ENCODE measurements at places on chromosomes 16 and 17.

GRCh38 chr17:82602487-82602886, 45.8 kb downstream of the WDR45B start:
- DNase-seq = no peak

GRCh38 chr17:34598161-34598776, 18.9 kb downstream of the TMEM132E start:
- DNase-seq = no peak

- no peak for DNase-seq
These were observed 60.4 kb downstream of the ZNF423 start for GRCh38 chr16:49795513-49795912.

DNA sequence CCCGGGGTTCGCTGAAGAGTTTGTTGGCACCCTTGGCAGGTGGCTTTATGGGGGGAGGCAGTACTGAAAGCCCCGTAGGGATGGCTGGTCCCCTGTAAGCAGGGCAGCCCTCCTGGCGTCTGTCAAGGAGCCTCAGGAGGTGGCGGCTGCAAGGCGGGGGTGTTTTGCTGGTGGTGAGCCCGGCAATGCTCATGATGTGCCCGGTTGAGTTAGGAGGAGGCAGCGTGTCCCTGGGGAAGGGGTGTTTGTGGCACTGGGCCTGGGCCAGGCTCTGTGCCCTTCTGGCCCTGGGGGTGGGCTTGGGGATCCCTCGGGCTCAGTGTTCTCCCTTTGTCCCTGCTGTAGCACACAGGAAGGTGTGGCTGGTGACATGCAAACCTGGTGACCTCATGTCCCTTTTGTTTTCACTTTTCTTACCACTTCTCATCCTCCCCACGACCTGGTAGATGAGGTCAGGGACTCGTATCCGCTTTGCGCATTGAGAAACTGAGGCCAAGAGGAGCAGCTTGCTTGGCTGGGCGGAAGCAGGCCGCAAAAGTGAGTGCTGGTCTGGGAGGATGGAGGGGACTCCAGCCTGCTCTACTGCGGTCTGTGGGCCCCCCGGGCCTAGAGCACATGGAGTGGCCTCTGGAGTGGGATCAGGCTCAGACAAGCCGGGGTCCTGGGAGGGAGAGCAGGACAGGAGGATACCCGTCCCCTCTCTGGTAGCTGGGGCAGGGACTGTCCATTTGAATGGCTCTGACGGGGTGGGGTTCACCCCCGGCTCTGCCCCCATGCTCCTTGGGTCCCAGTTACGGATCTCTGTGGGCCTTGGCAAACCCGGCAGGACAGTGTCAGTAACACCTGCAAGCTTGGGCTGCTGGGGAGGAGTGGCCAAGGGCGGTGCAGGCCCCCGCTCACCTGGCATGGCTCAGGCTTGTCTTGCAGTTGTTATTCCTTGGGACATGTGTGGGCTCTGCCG, 2.2 kb downstream of the SNN start:
- no peak for DNase-seq

GRCh38 chr17:58532555-58532951, 18.1 kb upstream of the MTMR4 start:
- DNase-seq = no peak

DNA sequence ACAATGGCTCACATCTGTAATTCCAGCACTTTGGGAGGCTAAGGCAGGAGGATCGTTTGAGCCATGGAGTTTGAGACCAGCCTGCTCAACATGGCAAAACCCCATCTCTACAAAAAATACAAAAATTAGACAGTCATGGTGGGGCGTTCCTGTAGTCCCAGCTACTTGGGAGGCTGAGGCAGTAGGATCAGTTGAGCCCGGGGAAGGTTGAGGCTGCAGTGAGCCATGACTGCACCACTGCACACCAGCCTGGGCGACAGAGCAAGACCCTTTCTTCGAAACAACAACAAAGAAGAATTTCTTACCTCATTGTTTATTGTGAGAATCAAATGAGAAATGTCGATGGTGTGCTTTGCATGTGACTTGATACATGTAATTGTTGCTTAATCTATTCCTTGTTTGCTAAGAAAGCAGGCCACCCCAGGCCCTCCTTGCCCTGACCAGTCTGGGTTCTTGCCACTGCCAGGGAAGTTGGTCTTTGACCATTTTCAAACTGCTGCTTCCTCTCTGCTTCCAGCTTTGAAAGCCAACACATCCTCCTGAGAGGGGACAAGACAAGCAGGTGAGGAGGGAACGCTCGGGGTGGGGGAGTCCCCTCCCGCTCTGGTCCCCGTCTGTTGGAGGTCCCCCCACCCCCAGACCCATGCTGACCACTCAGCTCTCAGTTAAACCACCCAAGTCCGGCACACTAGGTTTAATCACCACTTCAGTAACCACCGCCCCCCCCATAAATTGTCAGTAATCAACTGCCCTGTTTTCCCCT, 47.3 kb upstream of the CPNE2 start:
- DNase-seq = no peak

DNA sequence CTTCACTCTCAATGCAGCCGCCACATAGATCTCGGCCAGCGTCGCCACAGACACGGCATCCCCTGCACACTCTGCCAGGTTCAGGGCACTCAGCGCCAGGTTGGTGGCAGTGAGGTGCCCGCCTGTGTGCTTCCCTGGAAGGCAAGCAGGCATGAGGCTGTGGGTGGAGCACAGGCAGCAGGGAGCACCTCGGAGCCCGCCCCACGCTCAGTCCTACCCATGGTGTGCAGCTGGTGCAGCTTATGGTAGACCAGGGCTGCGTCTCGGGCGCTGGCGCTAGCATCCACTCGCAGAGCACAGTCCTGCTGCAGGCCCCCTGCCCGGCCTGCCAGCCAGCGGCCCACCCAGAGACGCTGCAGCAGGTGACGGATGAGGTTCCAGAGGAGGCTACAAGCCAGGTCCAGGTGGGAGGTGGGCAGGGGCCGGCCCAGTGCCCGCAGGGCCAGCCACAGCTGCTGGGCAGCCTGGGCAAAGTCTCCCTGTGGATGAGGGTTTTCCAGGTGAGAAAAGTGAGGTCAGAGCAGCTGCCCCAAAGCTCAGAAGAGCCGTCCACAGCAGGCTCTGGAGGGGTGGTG, 20.5 kb downstream of the SREBF1 start:
- DNase-seq = no peak

- no peak for DNase-seq
These were observed 1.6 kb upstream of the WFIKKN2 start for GRCh38 chr17:50833510-50834428.

DNA sequence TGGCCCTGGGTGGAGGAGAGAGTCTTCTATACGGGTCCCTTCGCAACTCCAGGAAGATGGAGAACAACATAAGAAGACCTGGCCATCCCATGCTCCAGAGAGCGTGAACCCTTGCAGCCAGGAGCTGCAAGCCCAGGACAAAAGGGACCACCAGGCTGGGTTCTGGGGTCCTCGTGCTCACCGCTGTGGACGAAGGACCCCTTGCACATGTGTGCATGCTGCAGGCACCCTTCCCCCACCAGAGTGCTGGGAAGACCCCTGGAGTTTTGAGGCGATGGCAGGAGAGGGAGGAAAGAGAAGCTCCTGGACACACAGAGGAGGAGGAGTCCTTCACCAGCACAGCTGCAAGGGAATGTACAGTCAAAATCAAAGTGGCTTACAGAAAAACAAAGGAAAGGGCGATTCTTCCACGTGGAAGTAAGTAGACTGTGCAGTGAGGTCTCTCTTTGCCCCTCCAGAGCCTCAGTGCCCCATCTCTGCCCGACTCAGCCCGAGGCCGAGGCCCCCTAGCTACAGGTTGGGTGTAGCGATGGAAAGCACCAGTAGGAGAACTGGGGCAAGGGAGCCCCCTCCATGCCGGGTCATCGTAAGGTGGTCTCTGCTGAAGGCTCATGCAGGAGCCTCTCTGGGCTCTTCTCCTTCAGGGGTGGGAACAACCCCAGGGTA, 51.3 kb downstream of the PIMREG start:
- no peak for DNase-seq

DNA sequence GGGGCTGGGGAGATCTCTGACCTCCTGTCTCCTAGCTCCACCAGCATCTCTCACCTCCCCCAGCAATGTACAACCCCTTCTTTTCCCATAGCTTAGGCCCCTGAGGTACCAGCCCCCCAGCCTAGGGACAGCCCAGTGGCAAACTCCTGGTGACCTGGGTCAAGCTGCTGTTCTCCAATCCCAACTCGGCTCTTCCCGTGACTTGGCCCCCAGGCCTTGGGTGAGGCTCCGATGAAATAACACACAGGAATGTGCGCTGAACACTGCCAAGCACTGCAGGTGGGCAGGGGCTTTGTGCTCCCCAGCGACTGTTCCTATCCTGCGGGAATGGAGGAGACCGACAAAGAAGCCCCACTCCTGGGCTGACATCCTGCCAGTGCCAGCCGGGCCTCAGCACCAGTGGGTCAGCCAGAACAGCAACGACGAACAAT, 63.7 kb upstream of the AMZ2 start:
- no peak for DNase-seq

DNA sequence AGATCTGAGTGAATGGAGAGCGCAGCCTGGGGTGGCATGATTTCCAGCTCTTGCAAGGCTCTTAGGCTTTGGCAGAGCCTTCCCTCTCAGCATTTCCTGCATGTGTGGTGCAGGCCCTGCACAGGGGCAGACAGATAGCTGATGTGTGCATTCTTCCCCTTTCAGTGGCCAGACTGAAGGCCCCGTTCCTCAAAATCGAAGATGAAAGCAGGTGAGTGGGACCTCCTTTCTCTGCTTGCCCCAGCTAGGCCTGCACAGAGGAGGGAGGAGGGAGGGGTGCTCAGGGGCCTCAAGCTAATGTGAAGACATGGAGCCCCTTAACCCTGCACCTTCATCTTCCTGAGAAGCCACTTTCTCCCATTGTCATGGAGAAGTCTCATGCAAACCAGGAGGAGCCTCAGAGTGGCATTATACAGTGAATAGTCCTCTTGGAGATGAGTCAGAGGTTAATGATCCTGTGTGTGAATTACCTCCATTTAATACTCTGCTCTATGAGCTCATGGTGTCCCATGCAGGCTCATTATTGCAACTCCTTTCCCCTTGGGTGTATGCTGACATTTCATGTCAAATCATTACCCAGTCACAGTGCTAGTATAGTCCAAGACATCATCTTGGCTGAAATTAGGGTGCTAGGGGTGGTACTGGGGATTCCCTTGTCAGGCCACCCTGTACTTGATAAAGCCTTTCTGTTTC, 20.4 kb upstream of the ADAM11 start:
- DNase-seq = no peak

- no peak for DNase-seq
These were observed 57.4 kb downstream of the PLCG2 start for GRCh38 chr16:81836279-81837054.

DNA sequence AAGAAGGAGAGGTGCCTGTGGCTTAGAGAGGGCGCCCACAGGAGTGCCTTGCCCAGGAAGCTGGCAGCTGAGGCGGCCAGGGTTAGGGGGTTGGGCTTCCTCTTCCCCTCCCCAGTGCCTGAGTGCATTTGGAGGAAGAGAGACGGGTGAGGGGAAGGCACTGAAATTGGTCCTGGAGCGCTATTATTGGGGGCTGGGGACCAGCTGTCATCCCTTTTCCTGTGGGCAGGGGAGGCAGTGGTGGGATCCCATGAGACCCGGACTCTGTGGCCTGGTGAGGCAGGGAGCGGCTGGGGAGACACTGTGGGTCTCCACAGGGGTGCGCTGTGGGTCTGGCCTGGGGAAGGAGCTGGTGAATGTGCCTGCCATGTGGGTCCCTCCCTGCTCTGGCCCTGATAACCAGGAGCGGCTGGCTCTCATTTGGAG, 259.7 kb downstream of the SEC14L1 start:
- DNase-seq = no peak

- no peak for DNase-seq
These were observed 78.4 kb downstream of the ARHGAP44 start for GRCh38 chr17:12867726-12868125.

DNA sequence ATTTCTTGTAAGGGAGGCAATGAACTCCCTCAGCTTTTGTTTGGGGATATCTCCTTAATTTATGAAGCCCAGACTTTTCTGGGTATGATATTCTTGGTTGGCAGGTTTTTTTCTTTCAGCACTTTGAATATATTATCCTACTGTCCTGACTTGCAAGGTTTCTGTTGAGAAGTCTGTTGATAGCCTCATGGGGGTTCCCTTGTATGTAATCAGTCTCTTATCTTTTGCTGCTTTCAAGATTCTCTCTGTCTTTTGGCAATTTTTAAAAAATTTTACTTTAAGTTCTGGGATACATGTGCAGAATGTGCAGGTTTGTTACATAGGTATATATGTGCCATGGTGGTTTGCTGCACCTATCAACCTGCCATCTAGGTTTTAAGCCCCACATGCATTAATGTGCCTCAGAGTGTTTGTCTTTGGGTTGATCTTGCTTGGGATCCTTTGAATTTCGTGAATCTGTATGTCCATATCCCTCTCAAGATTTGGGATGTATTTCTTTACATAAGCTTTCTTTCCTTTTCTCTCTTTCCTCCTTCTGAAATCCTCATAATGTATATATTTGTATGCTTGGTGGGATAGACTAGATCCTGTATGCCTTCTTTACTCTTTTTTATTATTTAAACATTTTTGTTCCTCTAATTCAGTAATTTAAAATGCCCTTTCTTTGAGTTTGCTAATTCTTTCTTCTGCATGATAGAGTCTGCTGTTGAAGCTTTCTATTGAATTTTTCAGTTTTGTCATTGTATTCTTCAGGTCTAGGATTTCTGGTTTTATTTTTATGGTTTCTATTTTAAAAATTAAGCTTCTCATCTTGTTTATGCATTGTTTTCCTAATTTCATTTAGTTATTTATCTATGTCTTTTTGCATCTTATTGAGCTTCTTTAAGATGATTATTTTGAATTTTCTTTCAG, 5.2 kb upstream of the KRT25 start:
- no peak for DNase-seq

GRCh38 chr16:73190256-73190655, 142.3 kb upstream of the ZFHX3 start:
- no peak for DNase-seq

DNA sequence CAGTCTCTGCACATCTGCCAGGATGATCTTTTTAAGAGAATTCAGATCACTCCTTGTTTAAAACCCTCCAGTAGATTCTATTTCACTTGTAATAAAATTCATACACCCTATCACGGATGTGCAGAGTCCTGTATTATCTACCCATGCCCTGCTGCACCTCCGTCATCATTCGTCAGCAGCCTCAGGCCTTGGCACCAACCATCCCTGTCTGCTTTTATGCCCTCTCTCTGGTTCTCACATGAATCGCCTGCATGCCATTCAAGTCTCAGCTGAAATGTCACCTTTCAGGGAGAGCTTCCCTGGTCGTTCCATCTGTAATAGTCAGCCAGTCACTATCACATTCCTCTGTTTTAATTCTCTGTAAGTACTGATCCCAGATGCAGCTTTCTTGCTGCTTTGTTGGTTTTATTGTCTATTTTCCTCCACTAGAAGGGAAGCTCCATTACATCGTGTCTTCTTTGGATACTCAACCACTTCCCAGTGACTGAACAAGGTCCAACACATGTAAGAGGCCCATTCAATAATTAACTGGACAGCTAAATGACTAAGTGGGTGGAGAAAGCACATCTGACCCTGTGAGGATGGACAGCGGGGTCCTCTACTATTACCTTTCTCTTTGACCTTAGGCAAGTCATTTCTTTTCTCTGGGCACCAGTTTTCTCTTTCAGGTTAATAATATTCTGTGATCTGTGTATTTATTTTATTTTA, 81.2 kb upstream of the GOT2 start:
- DNase-seq = no peak
